ENCODE measurements at places on chromosomes 1 and 21. TPM values are rescaled to one million over a fixed set of nuclear protein-coding genes. Genes with fewer than 3 reads are reported as not detected.

The LRRC53 gene
- polyA plus RNA-seq, result not detected

The UROD gene
- 72.5 TPM for polyA plus RNA-seq

- no peak for DNase-seq
Observed at GRCh38 chr1:209585197-209585596, 1.7 kb downstream of the CAMK1G start.

GRCh38 chr1:1164701-1165451 is 8.8 kb upstream of the TTLL10 start:
- no peak for DNase-seq

Data from muscle of arm (tissue), 14 donors.